ENCODE measurements at places on chromosomes 4 and X.

DNA sequence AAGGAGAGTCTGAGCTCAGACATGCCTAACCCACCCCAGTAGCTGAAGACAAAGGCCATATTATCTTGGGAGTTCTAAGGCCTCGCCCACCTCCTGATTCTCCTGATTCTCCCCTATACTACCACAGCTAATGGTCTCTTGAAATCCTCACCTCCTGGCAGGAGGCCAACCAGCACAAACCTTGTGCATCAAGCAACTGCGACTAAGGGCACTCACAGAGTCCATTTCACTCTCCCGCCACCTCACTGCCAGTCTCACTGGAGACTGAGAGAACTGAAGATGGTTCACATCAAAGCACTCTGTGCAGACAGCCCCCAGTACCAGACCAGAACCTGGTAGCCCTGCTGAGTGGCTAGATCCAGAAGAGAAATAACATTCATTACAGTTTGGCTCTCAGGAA lies 102.1 kb upstream of the KLF8 start:
- DNase-seq = no peak

DNA sequence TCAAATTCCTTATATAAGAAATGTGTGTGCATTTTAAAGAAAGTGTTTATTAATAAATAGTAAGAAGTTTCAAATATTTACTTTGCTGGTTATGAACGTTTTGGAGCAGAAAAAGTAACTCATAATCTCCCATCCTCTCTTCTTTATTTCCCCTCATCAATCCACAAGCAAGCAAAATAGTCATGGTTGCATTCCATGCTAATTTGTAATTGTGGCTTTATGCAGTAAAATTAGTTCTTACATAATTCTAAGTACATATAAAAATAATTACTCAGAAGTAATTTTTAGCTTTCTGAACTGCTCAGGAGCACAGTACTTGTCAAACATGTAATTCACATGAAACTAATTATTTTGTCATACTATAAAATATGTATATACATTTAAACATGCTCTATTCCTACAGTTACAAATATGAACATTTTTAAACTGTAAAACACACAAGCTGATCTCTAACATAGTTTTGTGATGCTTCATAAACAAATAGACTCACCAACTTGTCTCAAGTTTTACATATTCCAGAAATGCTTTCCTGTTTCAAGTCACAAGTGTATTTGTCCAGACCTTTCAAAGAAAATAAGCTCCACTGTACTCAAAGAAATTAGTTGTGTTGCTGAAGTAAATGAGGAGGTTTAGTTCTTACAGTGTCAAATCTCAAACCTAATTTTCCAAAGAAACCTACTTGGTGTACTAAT lies 218.9 kb downstream of the PABPC4L start:
- no peak for DNase-seq

DNA sequence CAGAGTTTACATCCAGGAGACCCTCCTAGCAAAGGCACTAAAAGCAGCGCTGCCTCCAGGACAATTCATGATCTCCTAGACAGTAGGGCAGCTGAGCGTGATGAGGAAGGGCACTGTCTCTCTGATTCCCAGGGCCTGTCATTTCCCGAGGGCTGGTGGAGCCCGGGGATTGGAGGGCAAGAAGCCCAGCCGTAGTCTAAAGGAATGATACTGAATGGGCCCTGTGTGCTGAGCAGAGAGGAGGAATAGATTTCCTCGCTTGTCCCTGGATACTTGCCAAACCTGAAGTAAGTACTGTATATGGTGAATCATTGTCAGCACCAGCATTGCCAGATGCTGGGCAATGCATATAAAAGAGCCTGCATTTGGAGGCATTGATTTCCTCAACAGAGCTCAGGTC lies 88.0 kb upstream of the SLITRK2 start:
- no peak for DNase-seq

GRCh38 chrX:8946563-8946962 lies 87.4 kb downstream of the FAM9B start:
- DNase-seq = no peak

DNA sequence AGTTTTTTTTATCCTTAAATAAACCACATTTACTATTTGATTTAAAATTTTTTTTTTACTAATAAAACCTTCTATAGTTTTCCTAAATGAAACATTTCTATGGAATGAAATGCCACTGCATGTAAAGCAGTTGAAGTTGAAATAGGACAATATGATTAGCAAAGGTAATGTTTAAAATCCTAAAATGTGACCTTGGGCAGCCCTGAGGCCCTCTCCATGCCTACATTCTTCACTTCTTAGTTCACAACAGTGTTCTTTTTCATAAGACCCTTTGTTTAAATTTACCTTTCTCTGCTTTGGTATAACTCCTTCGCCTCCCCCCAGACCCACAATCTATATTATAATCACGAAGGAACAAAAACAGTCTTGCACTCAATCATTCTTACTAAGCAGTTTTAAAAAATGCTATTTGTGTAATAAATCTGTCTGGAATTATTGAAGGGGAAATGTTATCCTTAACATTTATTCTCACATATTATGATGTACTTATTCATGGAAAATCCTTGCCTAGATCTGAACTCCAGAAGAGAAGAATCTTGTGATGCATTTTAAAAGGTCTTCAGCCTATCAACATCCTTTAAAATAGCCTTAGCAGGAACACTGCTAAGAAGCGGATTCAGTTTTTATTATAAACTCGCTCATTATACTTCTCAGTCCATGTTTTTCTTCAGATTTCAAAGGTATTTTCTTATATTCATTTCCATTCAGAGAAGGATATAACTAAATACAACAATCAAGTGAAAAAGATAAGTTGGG lies 124.6 kb upstream of the NAP1L5 start:
- no peak for DNase-seq

GRCh38 chr4:144906181-144906925 lies 191.6 kb downstream of the ANAPC10 start:
- no peak for DNase-seq

GRCh38 chr4:7894098-7894676 lies 45.5 kb downstream of the AFAP1 start:
- DNase-seq = no peak

- no peak for DNase-seq
Observed at GRCh38 chrX:103477496-103477895, 41.8 kb downstream of the RAB40A start.

GRCh38 chr4:88706574-88706973 lies 8.9 kb upstream of the NAP1L5 start:
- DNase-seq = no peak

DNA sequence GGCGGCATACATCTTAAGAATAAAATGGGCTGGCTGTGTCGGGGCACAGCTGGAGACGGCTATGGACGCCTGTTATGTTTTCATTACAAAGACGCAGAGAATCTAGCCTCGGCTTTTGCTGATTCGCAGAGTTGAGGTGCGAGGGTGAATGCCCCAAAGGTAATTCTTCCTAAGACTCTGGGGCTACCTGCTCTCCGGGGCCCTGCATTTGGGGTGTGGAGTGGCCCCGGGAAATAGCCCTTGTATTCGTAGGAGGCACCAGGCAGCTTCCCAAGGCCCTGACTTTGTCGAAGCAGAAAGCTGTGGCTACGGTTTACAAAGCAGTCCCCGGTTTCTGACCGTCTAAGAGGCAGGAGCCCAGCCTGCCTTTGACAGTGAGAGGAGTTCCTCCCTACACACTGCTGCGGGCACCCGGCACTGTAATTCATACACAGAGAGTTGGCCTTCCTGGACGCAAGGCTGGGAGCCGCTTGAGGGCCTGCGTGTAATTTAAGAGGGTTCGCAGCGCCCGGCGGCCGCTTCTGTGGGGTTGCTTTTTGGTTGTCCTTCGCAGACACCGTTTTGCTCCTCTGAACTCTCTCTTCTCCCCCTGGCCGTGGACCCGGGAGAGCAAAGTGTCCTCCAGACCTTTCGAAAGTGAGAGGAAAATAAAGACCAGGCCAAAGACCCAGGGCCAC lies 1.9 kb downstream of the SHOX start:
- no peak for DNase-seq

DNA sequence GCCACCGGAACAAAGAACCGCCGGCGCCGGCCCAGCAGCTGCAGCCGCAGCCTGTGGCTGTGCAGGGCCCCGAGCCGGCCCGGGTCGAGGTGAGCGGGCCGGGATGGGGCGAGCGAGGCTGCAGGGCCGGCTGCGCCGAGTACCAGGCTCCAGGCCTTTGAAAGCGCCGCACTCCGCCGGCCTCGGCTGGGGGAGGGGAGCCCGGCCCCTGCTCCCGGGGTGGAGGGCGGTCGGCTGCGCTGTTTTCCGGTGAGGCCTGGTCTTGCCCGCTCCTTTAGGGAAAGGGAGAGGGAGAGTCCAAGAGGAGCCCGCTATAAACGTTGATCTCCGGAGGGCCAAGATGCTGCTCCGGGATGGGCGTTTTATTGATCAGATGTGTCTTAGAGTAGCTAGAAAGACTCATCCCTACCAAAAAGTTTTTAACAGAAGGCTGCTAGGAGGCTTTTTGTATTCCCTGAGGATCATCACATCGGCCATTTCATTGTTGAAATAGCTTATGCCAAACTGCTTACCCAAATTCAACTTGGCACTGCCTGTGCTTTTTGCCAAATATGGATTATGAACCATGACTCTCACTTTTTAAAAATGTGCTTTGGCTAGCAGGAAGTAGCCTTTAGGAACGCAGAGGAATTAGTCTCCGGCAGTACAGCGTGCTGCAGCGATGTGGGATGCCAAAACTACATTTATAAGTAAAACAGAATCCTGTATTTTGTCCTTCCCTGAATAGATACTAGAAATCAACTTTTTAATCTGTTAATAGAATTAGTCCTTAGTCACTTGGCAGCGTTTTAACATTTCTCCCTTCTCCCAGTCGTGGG lies 760 bp downstream of the TMEM165 start:
- no peak for DNase-seq

DNA sequence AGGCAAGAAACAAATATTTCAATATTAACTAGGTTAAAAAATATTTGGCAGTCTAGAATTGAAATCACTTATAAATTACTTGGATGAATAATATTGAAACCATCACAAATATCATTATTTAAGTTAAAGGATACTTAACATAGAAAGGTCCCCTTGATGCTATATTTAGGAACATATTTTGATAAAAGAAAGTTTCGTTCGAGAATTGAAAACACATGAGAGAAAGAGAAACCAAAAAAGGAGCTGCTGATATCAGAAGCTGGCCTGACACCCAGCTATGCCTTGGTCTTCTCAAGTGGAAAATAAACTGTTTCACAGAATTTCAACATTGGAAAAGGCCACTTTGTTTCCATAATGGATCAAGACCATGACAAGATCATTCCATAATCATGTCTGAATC lies 762.4 kb downstream of the DMD start:
- no peak for DNase-seq

DNA sequence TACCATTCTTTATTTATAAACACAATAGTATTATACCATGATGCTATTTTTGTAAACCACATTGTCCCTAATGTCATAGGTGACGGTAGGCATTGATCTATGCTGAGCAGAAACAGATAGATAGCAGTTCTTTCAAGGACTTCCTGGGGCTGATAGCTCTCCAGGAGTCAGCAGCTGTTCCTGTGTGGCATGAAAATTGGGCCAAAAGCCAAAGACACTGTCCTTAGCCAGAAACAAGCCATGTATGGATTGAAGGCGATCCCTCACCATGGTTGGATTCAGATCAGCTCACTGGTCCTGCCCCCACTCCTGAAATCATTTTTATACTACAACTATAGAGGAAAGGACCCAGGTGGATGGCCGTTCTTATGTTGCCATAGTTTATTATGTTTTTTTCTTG lies 53.6 kb downstream of the DDX60 start:
- no peak for DNase-seq

GRCh38 chrX:15430584-15430983 lies 46.4 kb upstream of the VEGFD start:
- no peak for DNase-seq

DNA sequence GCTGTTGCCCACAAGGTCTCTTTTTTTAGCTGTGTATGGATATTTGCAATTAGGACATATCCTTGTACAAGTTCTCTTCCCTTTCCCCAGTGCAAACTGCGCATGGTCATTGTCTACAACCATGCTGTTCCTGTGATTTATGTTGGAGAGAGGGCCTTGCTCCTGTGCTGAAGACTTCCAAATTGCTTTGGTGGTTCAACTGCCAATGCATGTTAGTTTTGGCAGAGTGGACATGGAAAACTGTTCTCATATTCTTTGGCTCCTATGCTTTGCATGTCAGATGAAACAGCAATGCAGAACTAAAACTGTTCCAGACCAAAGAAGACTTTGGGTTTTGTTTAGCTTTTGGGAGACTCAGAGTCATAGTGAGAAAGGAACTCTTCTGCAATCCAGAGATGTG lies 148.8 kb upstream of the EDNRA start:
- DNase-seq = no peak

- no peak for DNase-seq
Observed at GRCh38 chr4:184041156-184041555, 136.0 kb downstream of the STOX2 start.

- no peak for DNase-seq
Observed at GRCh38 chr4:46277165-46277951, 112.6 kb downstream of the GABRA2 start.

GRCh38 chr4:5423670-5424069 lies 284.7 kb downstream of the EVC2 start:
- no peak for DNase-seq

DNA sequence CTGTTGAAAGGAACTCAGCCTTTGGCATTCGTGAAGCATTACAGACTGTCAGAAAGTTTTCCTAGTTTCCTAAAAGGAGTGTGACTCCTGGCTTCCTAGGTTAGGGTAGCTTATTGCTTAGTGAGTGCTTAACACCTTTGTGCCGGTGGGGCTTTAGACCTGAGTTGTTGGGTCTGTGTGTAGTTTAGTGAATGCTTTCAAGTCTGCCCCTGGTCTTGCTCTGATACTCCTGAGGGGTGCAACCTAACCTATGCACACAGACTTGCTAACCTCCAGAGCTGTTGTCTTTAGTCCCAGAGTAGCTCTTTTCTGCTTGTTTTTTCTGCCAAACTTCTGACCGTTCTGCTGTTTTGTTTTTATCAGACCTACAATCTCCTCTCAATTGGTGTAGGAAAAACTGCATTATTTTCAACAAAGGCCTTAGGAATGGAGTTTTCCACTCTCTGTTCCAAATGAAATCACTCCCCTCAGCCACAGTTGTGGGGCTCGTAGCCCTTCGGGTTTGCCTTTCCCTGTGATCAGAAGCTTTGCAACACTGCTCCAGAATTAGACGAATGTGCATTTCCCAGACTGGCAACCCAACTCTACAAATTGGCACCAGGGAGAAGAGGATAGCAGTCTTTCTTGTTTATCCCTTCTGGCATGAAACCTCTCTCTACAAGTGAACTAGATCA lies 1399.1 kb upstream of the PCDH7 start:
- DNase-seq = no peak

- DNase-seq = no peak
Observed at GRCh38 chr4:25310803-25311166, 1.8 kb upstream of the ZCCHC4 start.

All from stimulated activated CD4-positive, alpha-beta T cell treated with anti-CD3 and anti-CD28 coated beads, Interleukin-2, amount 100 ng/mL, for 48 hours (primary cell).